Stimulated activated CD4-positive, alpha-beta T cell treated with anti-CD3 and anti-CD28 coated beads, TNF-alpha, amount 100 ng/mL, for 4 hours (primary cell): ENCODE measurements at places on chromosomes 7 and 10.
A peak's percentile ranks its signal among the peaks of the same experiment; 100 is the strongest.

GRCh38 chr7:93968911-93969620 lies 35.1 kb downstream of the BET1 start:
- no peak for DNase-seq

DNA sequence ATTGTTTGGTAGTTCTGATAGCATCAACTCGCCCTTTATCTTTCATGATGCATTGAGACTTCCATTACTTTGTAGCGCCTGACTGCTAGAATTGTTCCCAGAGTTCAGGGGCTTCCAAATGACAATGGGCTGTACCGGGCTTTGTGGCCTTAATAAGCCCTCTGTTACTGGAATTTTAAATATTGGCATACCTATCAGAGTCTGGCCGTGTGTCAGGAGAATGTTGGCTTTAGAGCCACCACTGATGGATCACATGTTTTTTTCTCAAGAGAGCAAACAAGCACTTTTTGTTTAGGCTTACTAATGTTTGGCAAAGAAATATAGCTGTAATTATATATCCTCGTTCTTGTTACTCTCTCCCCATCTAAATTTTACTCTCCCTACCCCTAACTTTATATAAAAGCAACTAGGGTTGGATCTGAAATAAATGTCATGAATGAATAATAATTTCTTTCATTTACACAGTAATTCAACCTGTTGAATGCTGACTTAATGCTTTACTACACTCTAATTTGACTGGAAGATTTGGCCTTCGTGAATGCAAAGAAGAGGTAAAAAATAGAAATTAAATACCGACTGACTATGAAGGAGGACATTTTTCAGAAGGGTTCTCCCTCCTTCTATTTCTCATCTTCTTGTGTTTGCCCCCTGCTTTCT lies 396.7 kb downstream of the AUTS2 start:
- DNase-seq = no peak

- DNase-seq = peak; percentile 2
These were observed 80.7 kb downstream of the GCC1 start for GRCh38 chr7:127504715-127505114.

- no peak for DNase-seq
These were observed 15.1 kb upstream of the SLC16A12 start for GRCh38 chr10:89550509-89550908.

DNA sequence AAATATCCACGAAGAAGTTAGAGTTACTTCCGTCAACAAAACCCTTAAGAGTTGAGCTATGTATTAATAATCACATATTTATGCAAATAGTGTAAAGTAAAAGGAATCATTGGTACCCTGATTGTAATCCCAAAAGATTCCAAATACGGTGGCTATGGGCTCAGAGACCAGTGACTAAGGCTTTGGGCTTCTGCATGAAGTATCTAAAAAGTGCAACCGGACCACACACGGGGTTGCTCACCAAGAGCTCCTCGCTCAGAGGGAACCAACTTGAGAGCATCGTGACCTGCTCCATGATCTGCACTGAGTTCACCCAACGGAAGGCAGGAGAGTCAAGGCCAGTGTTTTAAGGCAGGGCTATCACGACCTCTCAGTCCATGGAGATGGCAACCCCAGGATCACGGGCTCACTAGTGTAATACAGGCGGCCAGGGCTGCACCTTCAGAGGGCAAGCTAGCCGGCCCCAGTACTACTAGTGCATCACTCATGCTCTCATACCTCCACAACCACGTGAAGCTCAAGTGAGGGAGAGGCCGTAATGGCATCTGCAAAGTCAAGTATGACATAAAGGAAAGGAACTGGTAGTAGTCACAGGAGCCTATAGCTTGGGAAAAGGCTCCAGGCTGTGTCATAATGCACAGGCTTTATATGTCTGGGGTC lies 77.1 kb upstream of the CAMK2B start:
- no peak for DNase-seq

GRCh38 chr10:50621968-50622705 lies 1.6 kb downstream of the SGMS1 start:
- DNase-seq = peak; percentile 45

- no peak for DNase-seq
These were observed 114.5 kb downstream of the CACNB2 start for GRCh38 chr10:18254692-18255091.

- DNase-seq = no peak
These were observed 36.2 kb downstream of the PDE1C start for GRCh38 chr7:32034052-32034451.

DNA sequence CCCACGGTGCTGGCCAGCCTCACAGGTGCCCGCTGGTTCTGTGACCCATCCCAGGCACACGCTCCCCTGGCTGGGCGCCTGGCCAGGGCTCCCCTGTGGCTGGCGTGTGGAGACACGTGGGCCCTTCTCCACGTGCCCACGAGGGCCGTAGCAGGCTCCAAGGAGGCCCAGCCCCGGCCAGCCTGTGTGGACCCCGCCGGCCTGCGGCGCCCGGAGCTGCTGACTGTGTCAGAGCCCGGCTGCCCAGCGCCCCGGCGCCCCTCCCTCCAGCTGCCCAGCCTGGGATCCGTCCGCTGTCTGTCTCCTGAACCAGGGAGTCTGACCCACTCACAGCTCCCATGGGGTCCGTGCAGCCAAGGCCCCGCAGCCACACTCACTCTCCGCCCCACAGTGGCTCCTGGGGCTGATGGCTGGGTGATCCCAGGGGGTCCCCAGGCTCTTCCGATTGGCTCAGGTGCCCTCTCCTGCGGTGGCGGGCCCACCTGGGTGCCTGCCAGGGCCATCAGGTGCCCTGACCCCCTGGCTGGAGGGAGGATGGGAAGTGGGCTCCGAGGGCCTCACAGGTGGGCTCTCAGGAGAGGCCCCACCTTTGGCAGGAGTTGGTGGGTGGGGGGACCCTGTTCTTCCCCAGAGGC lies 9.6 kb downstream of the TMEM184A start:
- no peak for DNase-seq

GRCh38 chr10:11861811-11862428 lies 38.8 kb downstream of the PROSER2 start:
- DNase-seq = no peak

DNA sequence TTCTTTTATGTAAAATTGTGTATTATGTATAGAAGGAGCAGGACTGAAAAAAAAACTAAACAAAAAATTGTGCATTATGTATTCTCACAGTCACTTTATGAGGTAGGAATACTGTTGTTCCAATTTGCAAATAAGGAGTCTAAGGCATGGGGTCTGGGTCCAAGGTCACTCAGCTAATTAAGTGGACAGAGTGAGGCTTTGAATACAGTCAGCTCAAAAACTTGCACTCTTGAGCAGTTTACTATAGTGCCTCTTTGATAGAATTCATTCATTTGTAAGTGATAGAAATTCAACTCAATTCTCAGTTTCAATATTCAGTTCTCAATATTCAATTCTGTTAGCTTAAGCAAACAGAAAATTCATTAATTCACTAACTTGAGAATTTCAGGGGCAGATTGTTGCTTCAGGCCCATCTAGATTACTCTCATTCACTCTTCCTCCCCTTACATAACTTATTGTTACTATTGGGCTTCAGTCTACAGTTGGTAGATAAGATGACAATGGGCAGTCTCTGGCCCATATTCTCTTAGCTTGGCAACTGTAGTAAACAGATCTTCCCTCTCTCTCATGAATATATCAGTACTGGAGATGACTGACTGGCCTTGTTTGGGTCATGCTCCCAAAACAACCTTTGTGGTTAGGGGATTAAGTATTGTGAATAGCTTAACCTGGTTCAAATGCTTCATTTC lies 86.6 kb downstream of the BTAF1 start:
- no peak for DNase-seq

DNA sequence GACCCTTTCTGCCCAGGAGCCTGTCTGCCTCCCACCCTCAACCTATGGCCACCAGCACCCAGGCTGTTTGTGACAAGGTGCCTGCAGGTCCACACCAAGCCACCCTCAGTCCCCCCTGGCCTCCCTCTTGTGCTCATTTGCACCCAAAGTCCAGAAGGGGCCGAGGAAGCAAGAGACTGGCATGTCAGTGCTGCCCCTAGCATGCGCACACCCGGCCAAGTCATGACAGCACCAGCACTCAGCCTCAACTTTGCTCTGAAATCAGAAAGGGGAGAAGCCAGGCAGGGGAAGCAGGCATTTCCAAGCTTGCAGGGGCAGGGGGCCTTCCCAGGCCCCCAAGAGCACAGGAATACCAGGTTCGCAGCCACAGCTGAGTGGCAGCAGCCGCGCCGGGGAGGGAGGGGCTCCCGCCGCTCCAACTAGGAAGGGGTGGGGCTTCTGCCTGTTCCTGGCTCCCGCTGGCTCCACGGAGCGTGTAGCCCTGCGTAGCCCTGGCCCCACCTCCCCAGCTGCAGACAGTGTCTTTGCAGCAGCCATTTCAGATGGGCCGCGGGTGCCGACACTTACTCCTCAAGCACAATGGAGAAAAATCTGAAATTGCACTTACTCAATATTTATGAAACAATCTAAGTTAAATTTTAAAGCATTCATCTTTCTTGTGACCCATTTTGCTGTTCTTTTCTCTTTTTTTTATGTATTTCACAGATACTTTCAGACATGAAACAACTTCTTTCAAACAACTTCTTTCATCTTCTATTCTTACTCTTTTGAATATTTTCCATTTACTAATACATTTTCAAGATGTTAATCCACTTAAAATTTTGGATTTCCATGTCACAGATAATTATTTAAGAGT lies 54.9 kb upstream of the ABCB5 start:
- DNase-seq = no peak

- DNase-seq = no peak
These were observed 212.0 kb downstream of the CACNB2 start for GRCh38 chr10:18352175-18352574.

DNA sequence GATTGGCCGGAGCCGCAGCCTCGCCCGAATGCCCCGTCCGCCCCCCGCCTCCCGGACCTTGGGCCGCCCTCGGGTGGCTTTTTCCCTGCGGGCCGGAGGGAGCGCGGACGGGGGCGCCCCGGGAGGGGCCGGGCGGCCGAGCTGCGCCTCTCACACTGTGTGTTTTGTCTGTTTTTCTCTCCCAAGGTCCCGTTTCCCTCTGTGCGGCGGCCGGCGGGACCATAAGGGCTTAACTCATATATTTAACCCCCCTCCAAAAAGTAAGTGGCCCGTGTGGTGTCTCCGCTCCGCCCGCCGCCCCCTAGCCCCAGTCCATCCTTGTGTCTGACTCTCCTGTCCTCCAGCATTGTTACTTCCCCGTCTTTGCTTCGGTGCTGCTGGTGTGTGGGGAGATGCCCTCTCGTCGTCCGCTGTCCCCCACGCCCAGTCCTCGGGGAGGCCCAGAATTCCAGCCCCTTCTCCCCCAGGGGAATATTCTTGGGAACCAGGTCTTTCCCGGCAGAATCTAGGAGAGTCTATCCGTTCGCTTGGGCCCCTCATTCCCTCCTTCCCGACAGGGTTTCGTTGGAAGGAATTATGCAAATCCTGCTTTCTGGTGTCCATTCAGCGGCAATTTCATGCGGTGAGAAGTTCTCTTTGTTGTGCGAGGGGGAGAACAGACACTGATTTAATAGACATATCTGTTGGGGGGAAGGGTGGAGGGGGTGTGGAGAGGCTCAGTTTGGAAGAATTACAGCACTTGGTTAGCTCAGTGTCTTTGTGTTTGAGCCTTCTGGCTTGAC lies 1.3 kb downstream of the LCOR start:
- DNase-seq = peak; percentile 9

DNA sequence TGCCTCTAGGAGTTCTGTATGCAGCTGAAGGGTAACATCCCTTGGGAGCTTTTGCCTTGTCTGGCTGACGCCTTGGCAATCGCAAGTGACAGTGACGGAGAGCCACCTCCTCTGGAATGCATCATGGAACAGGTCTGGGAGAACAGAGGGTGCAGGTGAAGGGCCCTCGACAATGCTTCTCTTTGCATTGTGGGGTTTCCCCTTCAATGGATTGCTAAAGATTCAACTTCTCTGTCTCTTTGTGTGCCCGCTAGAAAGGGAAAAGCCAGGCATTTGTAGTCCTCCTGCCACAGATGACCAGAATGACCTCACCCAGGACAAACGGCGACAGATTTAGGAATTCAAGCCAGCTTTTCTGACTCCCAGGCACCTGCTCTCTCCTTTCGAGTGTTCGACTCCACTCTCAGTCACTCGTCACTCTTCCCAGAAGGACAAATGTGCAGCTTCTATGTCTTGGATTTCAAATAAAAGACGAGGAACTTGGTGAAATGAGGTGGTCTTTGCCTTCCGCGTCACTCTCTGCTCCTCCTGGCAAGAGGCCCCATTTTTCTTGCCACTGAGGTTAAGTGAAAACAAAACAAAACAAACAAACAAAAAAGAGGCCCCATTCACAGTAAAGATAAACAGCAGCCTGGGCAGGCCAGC lies 26.1 kb downstream of the IL2RA start:
- no peak for DNase-seq

DNA sequence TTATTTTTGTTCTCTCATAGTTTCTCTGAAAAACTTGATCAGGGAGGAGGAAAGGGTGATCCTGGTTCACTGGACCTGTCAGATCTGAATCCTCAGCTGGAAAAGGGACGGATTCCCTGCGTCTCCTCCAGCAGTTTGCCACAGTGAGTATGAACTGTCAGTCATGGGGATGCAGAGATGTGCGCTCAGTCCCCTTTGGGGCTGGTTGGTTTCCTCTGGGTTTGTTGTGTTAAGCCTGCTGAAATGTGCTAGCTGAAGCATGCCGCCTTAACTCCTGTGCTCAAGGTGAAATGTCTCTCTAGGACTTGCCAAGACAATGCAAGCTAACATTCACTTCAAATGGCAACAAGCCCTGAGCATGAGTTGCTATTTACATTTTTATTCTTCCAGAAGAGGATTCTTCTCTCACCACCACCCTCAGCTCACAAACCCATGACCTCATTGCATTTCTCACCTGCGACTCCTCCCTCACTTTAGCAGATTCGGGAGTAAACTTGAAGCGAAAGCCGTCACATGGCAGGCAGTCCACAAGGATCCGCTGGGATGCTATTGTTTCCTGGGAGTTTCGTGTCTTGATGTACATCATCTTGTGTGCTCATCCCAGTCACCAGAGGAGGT lies 192.9 kb upstream of the FZD8 start:
- DNase-seq = no peak

DNA sequence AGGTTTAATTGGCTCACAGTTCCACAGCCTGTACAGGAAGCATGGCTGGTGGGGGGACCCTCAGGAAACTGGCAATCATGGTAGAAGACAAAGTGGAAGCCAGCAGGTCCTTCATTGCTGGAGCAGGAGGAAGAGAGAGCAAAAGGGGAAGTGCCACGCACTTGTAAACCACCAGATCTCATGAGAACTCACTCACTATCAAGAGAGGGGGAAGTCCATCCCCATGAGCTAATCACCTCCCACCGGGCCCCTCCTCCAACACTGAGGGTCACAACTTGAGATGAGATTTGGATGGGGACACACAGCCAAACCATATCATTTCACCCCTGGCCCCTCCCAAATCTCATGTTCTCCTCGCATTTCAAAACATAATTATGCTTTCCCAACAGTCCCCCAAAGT lies 171.9 kb upstream of the CACNA2D1 start:
- DNase-seq = no peak

DNA sequence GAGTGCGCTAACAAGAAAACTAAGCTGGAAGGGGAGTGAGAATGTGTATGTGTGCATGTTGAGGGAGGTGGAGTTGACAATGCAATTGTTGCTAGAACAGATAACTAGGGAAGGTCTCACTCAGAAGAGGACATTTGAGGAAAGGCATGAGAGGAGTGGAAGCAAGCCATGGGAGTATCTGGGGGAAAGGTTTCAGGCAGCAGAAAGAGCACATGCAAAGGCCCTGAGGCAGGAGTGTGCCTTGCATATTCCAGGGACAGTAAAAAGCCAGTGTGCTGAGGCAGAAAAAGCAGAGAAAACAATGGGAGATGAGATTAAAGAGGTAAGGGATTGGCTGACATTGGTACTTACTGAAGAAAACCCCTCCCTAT lies 149.6 kb upstream of the ADO start:
- no peak for DNase-seq
